ENCODE measurements at places on chromosomes 13 and 19. TPM values are rescaled to one million over a fixed set of nuclear protein-coding genes. Genes with fewer than 3 reads are reported as not detected.

- no peak for DNase-seq
Observed at GRCh38 chr13:52004511-52005170, 6.6 kb downstream of the ATP7B start.

- DNase-seq: no peak
Observed at GRCh38 chr13:89899302-89900103, 1448.0 kb upstream of the MIR17HG start.

Gene ACTMAP
- polyA plus RNA-seq: 10.8 TPM

DNA sequence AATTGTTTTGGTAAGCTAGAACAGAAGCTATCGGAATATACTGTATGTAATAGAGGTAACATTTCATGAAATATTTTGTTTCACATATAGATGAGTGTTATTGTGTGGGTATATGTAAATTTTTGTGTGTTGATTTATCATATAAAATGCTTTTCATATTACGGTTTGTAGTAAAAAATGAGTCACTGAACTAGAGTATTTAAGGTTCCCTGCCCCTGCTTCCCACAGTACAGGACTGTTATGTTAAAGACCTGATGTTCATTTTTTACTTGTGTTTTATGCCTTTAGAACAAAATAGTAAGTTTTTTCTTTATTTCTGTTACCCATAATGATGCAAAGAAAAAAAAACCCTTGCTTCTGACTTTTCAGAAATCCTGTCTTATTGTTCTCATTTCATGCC lies 243.4 kb downstream of the ENOX1 start:
- DNase-seq: no peak

- no peak for DNase-seq
Observed at GRCh38 chr13:76016799-76017400, 380.8 kb downstream of the LMO7 start.

Gene ADAMTS10
- 30.9 TPM for polyA plus RNA-seq

GRCh38 chr13:23516190-23516589 lies 54.0 kb upstream of the TNFRSF19 start:
- no peak for DNase-seq

DNA sequence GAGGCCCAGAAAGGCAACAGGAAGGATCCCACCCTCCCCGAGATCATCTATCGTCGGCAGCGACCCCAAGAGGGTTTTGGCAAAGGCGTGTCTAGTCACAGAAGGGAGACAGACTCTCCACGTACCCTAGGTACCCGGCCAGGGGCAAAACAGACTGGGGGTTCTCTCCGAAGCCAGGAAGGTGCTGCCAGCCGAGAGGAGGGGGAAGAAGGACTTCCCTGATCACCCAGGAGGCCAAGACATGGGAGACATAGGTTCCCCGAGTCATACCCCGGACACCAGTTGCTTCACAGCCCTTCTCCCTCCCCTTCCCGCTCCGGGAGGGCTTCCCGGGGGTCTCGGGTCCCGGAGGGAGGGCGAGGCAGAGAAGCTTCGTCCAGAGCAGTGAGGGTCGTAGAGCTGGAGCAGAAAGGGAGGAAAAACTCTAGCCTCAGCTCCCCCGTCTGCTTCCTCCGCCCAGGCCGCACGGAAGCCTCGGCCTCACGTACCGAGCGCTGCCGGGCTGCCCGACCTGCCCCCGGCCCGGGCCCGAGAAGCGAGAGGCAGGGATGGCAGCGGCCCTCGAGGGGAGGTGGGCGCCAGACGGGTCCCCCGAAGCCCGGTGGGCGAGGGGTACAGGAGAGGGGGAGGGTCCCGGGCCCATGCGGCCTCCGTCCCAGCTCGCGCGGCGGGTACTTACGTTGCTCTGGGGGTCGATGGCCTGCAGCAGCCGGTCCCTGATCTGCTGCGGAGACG lies 644 bp downstream of the MED26 start:
- DNase-seq: no peak

Measured in muscle of arm (tissue), 14 donors.